ENCODE measurements at places on chromosomes 12 and 14.

GRCh38 chr12:108237272-108237671 is 101.8 kb downstream of the CMKLR1 start:
- DNase-seq: no peak

GRCh38 chr12:21026302-21026701 is 104.7 kb upstream of the SLCO1B1 start:
- DNase-seq: no peak

DNA sequence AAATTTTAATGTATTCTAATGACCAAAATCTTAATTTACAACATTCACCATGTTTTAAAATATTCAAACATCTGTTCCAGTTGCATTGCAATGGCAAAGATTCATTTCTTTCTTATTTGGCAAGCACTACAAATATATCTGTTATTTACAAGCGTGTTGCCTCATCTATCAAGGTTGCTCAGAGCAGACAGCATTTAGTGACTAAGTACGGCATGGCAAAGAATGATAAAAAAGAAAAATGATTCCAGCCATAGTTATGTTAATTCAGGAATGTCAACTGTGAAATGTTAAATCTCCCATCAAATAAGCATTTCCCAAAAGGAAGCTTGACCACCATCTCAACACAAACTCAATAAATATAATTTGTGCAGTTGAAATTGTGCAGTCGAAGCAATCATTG is 312.1 kb downstream of the SEC23A start:
- no peak for DNase-seq

DNA sequence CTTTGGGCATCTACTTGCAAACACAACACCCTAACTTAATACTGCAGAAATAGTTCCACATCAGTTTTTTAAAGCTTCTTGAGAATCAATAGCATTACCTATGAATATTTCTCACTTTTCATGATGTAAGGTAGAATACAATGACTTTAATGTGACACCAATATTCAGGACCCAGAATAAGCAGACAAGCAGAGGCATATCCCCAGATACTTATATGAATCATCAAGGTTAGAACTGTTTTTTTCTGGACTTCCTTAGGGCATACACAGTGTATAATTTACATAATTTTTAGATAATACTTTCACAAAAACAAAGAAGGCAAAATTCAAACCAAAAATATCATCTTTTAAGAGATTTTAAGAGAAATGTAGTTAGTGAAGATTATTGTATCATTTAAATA is 885.8 kb downstream of the FSCB start:
- no peak for DNase-seq
